ENCODE measurements at places on chromosomes 1 and 21. TPM values are rescaled to one million over a fixed set of nuclear protein-coding genes. Genes with fewer than 3 reads are reported as not detected.

GRCh38 chr1:207223162-207223561 lies 98.3 kb upstream of the CD55 start:
- peaks cover 20% of the 10 kb centered on the region for H3K4me1 ChIP-seq
- H3K36me3 ChIP-seq = no peaks in the 10 kb centered on the region
- no peaks in the 10 kb centered on the region for H3K27me3 ChIP-seq
- no peak overlapping the region for H3K27ac ChIP-seq

The CAMSAP2 gene
- total RNA-seq = 45.5 TPM

The AADACL4 gene
- total RNA-seq = not detected

The BATF3 gene
- total RNA-seq = 0.25 TPM
